ENCODE measurements at places on chromosomes 12 and 14. TPM values are rescaled to one million over a fixed set of nuclear protein-coding genes. Genes with fewer than 3 reads are reported as not detected.

The GPD1 gene
- total RNA-seq: 0.25 TPM

The PRICKLE1 gene
- total RNA-seq: 1.1 TPM

- DNase-seq: no peak
These were observed 17.1 kb upstream of the MDM1 start for GRCh38 chr12:68349220-68349621.

DNA sequence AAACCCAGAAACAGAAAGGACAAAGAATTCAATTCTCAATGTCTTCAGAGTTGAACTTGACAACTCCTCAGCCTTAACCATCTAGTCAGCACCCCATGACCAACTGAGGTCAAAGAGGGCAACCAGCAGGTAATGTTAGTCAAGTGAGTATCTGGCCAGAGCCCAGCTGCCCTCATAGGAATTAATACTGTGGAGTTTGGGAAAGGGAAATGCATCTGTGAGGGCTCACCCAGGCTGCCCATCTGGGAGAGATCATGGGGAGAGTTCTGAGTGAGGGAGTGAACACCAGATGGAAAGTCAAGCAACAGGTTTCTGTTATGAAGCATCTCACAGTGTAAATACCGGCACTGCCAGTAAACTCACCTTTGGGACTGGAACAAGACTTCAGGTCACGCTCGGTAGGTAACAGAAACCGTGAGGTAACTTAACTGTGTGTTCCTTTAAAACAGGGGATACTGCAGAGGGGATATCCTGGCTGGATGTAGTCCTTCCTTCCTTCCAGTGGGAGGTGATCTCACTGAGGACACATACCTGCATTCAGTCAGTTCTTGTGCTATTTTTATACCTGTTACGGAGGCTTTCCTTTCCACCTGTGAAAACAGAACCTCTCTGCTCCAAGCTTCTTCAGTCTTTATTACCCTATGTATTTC, 94.4 kb downstream of the DAD1 start:
- no peak for DNase-seq

GRCh38 chr12:40225984-40226602, 1.3 kb downstream of the LRRK2 start:
- DNase-seq: no peak

The MYH6 gene
- total RNA-seq: not detected

The IRAK3 gene
- total RNA-seq: 0.02 TPM

GRCh38 chr12:69438539-69438938, 31.6 kb upstream of the FRS2 start:
- DNase-seq: no peak

DNA sequence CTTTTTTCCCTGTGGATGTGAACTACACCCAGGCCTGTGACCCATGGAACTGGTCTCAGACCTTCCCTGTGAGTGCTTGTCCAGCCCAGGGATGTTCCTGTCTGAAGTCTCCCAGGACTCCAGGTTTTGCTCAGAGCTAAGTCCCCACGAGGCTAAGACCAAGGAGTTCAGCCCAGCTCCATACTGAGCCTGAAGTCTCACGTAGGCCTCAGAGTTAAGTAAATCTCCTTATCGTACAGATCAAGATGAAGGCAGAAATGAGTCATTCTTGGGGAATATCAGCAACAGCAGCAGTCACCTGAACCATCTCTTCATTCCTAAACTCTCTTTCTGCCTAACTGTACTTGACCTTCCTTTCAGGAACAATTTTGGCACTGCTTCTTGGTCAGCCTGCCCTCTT, 139.8 kb downstream of the ANO6 start:
- no peak for DNase-seq

Data from H4 (cell line).